ENCODE measurements at places on chromosomes 6 and 20. TPM values are rescaled to one million over a fixed set of nuclear protein-coding genes. Genes with fewer than 3 reads are reported as not detected.

TSPYL1 gene
- total RNA-seq = 54.0 TPM

CNR1 gene
- total RNA-seq = 0.72 TPM

TPMT gene
- total RNA-seq = 8.4 TPM

ATG5 gene
- 19.9 TPM for total RNA-seq

LAMP5 gene
- total RNA-seq = not detected

All from esophagus mucosa (tissue), 1 donor.